GM03348 (cell line): ENCODE measurements at places on chromosomes 3 and 15.

DNA sequence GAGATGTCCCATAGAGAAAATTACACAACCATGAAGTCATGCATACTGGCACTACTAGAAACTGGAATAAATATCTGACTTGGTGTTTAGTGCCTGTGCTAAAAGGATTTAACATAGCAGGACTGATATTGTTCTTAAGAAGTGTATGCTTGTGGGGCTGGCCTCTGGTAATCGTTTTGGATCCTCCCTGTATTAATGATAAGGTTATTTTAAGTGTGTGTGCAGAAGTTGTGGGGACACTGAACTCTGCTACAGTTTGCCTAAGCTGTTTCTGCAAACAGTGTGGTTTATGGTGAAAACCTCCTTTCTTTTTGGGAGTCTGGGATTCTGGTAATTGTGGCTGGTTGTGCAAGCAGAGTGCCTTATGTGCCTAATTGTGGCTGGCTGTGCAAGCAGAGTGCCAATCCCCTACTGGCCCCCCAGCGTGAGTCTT lies 120.8 kb downstream of the CLASP2 start:
- DNase-seq: no peak

DNA sequence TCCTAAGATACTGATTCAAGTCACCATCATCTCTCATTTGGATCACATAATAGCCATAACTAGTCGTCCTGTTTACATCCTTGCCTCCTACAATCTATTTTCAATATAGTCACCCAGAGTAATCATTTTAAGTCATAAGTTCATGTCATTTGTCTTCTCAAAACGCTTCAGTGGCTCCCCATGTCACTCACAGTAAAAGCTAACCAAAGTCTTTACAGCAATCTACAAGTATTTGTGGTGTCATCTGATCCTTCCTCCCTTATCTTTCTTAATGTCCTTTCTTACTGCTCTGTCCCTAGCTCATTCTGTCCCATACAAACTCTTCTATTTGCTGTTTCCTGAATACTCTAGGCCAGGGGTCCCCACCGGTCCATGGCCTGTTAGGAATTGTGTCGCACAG lies 28.8 kb downstream of the GBE1 start:
- no peak for DNase-seq

DNA sequence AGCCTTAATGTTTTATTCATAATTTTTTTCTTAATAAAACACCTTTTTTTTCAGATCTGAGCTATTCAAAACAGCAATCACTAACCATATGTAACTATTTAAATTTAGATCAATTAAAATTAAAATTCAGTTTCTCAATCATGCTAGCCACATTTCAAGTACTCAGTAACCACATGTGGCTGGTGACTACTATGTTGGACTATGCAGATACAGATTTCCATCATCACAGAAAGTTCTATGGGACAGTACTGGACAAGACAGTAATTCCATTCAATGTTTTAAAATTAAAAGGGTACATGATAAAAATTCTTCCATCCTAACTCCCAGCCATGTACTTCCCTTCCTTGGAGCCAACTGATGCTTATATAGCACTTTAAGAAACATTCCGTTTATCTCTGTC lies 119.3 kb downstream of the GLDN start:
- DNase-seq: peak; percentile 10

GRCh38 chr15:29424118-29424517 lies 154.5 kb upstream of the NSMCE3 start:
- no peak for DNase-seq

DNA sequence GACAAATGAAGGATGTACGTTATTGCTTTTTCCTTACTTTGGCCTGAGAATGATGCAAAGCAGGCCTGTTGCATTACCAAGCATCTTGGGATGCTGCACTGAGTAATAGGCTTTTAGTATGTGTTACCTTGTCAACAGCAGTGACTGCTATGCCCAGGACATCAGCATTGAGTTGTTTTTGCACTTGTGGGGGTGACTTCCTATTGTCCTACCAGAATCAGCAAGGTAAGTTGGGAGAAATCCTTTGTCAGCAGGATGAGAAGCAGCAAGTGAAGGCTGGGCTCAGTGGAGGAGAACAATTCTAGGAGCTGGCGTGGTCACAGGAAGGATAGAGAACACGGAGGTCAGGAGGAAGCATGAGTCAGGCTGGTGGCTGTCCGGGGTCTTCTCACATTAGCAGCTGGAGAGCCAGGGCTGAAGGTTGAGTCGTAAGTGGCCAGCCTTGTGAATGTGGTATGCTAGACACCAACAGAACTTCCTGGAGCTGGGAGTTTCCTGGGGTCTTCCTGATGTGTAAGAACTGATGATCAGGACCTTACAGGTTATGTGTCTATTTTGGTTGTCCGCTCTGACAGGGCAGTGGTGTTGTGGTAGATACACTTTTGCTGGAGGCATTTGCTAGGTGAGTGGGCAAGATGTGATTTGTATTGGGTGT lies 142.7 kb downstream of the FNDC3B start:
- peak; percentile 17 for DNase-seq

GRCh38 chr3:196969134-196969659 lies 564 bp upstream of the PIGZ start:
- peak; percentile 54 for DNase-seq

DNA sequence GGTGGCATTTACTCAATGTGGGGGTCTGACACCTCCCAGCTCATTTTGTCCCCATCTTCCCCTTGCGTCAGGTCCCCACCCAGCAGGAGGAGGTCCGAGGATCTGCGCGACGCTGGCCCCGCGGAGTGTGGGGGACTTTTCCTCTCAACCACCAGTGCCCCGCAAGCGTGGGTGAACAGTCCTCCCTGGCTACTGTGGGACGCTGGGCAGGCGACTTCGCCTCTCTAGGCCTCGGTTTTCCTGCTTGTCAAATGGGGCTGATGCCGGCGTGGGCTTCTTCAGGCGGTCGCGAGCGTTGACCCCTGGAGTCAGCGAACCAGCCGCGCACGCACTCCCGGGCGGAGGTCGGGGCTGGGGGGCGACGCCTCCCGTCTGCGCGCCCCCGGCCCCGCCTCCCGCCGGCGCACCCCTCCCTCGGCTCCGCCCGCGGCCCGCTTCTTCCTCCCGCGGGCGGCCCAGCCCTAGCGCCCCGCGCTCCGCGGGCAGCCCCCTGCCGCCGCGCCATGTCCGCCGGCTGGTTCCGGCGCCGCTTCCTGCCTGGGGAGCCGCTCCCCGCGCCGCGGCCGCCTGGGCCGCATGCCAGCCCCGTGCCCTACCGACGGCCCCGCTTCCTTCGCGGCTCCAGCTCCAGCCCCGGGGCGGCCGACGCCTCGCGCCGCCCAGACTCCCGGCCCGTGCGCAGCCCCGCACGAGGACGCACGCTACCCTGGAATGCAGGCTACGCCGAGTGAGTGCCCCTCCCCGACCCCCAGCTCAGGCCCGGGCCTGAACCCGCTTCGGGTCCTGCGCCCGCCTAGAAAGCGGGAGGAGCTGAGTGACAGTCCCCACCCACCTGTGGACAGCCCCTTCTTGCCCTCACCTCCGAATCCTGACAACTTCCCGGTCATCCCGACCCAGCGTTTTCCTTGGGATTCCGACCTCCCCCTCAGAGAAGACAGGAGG lies at the start of gene PPM1M:
Gene PPM1M (plus strand): TSS at position 438 of the 942 bp plus-strand sequence. CDS start 66 bp downstream, at position 504.
- peak; percentile 88 for DNase-seq

DNA sequence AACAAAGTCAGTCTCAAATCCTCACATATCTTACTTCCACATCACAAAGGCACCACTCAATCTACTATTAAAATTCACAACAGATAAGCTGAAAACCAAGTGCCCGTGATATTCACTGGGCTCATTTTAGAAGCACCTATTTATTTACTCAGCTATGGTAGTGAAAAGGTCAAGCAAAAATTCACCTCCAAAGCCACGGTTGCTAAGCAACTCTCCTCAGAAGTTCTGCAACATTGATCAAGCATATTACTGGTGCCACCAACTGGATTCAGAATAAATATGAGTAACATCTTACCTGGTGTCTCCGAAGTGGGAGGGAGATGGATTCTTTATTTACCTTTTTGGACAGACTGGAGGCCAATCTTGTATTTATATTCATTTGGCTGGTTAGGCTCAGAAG lies 714.8 kb downstream of the FHIT start:
- no peak for DNase-seq

DNA sequence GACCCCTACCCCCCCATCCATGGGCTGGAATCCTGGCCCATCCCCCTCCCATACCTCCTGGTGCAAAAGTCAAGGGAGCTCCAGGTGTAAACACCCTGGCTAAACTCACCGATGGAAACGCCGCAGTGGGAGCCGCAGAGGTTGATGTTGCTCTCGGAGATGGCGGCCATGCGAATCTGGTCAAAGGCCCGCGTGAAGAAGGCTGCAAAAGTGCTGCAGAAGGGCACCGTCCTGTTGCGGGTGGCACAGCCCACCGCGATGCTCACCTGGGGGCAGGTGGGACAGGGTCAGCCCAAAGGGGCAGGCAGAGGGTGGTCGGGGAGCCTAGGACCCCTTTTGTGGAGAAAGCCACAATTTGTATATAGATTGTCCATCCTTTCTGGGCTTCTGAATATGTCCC lies 26.7 kb downstream of the TKT start:
- no peak for DNase-seq

DNA sequence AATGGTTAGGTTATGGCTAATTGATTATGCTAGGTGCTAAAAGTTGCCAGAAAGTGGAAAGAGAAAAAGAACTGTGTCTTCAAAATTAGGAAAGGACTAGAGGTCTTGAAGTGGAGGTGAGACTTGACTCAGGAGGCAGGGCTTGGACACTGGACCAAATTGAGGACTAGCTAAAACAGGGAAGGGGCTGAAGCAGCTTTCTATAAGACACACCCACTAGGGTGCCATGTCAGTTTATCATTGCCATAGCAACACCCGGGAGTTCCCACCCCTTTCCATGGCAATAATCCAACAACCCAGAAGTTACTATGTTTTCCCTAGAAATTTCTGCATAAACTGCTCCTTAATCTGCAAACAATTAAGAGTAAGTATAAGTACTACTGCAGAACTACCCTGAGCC lies 42.9 kb upstream of the MITF start:
- no peak for DNase-seq

GRCh38 chr15:43244092-43244491 lies 22.6 kb downstream of the TGM5 start:
- no peak for DNase-seq

DNA sequence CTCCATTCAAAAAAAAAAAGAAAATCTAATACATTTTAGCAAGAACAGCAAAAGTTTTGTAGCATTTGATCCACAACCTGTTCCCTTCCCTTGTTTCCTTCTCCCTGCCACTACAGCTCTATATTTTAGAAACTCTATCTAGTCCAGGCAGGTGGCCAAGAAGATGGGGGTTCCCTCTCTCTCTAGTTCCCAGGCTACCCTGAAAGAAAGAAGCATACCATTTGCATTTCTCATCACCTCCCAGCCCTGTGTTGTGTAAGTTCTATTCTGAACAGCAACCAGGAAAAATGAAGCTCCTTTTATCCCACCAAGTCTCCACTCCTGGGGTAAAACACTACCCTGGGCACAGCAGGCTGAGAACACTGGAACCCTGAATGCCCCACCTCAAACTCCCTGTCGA lies 100.0 kb downstream of the PCCB start:
- peak; percentile 85 for DNase-seq

GRCh38 chr15:100211855-100212850 lies 129.6 kb downstream of the ADAMTS17 start:
- DNase-seq: no peak

- DNase-seq: no peak
Measured at GRCh38 chr3:142735462-142735861, 11.6 kb downstream of the TRPC1 start.

DNA sequence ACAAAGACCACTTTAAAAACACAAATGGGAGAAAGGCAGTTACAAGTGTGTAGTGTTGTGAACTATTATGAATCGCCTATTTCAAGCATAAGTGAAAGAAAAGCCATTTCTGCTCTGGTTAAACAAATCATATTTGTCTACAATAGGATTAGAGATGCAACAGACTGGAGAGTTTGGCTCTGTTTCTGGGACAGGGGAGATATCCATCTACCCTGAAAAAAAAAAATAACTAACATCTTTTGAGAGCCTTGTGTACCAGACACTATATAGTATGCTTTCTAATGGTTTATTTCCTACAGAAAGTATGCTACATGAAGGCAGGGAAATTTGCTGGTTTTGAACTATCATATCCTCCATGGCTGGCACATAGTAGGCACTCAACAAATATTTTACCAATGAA lies 106.7 kb upstream of the FHIT start:
- no peak for DNase-seq

- peak; percentile 63 for DNase-seq
Measured at GRCh38 chr3:46960081-46960701, 16.4 kb downstream of the CCDC12 start.

DNA sequence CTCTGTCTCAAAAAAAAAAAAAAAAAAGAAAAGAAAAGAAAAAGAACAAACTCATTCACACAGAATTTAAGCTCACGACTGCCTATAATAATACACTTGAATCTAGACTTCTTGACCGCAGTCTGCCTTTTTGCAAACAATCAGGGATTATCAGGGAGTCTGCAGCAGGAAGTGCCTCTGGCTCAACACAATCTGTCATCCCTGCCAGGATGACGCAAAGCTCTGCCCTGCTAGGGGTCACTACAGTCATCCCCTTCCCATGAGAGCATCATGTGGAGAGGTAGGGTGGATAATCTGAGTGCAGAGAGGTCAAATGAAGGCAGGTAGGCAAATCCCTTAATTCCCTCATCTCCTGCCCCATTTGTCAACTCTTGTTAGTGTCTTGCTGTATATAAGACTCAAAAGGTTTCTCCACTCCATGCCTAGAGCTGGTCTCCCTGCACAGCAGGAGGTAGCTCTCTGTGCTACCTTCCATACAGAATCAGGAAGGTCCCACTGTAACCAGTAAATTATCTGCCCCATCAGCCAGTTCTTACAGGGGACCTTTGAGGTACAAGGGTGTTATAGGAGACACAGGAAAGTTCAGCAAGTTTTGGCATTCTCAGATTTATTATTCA lies 4.2 kb downstream of the UBAP1L start:
- no peak for DNase-seq
